ENCODE measurements at places on chromosomes 6 and 20.
A peak's percentile ranks its signal among the peaks of the same experiment; 100 is the strongest.

DNA sequence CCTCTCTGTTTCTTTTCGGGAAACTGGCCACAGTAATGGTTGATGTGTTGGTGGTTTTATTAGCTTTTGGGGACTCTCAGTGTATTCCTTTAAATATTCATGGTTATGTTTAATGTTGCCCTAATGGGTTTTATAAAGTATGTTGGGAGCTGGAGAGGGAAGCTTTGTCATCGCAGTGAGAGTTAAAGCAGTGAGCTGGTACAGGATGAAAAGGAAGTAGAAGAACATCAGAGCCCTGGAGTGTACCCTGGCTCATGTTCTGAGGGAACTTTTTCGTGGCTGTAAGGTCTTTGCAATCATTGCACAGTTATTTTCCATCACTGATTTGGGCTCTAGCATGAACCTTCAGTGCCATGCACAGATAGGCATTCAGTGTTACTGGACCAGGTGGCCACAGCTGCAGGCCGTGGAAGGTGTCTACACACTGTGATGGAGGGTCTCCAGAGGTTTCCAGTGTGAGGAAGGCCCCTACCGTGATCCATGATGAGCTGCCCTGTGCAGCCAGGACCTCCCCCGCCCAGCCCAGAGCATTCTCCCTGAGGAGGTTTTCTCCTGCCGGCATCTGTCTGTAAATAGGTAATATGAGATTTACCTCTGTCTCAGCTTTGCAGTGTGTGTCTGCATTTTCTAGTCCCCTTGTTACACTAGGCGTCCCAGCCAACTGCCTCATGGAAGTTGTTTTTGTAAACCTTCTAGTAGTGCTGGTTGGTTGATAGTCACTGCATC, 22.4 kb upstream of the TMEM217 start:
- no peak for DNase-seq

- DNase-seq, result no peak
These were observed 73.9 kb downstream of the PTPRK start for GRCh38 chr6:128446497-128446896.

DNA sequence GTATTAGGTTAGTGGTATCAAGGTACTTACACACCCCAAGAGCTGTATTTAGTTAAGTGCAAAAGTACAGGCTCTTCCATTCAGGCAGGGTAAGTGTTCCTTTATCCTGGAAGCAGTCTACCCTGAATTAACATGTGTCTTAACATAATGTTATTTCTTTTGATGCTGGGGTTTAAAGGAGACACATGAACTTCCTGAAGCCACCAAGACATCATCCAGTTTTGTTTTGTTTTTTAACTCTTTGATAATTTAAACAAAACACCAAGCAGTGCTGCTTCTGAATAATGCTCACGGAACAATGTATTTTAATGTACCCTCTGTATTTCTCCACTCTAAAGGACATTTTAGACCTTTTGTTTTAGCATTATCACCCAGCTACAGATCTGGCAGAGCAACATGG, 50.5 kb upstream of the PLCB4 start:
- DNase-seq, result no peak

DNA sequence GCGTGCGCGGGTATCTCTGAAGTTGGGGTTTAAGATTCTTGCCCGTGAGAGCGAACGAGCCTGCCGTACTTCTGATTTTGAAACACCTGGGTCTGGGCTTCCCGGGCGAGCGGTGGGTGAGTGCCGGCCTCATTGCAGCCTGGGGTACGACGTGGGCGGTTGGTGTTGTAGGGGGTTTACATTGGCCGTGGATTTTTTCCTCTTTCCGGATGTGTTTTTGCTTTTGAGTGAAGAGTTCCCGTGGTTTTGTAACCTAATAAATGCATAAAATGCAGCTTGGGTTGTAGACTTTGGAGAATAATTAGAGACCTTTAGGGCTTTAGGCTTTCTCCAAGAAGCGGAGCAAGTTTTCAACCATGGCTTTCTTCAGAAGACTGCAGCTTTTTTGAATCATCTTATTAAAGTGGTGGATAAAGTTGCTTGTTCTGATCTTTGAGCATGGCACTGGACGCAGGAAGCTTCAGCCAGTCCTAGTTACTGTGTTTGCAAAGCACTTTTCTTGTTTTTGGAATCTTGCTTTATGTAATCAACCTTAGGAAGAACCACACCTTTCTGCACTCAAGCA, 314 bp downstream of the FARS2 start:
- no peak for DNase-seq

DNA sequence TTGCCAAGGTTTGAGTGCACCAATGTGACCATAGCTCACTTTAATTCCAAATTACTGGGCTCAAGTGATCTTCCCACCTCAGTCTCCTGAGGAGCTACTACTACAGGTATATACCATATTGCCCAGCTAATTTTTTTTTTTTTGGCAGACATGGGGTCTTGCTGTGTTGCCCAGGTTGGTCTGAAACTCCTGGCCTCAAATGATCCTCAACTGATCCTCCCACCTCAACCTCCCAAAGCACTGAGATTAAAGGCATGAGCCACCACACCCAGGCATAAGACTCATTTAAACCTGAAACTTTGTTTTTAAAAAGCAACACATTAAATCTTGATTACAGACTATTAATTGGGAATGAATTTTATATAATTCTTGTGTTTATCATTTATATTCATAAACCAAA, 67.7 kb downstream of the ARHGAP18 start:
- DNase-seq, result no peak

- no peak for DNase-seq
These were observed 283.4 kb upstream of the RUNX2 start for GRCh38 chr6:45044510-45045252.

DNA sequence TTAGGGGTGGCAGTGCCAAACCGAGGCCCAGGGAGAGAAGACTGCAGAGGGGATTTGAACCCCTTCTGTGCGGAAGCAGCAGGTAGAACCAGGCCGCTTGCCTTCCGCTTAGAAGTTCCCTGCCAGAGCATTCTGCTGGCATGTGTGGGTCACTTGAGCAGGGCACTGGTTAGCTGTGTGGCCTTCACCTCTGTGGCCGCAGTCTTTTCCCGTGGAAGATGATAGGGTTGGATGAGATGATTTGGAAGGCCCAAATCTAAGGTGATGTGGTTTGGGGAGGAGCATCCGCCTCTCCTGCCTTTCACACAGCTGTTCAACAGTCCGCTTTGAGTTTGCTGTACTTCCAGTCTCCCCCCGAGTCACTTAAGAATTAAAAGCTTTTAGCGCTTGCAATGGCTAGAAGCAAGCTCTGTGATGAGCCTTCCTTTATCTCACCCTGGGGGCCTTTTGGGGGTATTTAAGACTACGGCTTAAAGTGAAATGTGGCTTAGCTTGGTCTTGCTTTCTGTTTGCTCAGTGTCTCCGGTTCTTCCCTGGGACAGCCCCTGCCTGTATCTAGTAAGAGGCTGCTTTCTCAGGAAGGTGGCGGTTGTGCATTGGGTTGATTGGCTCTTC, 743 bp downstream of the CMTR1 start:
- peak; percentile 72 for DNase-seq

GRCh38 chr6:8703059-8703458, 267.7 kb upstream of the SLC35B3 start:
- DNase-seq, result no peak

DNA sequence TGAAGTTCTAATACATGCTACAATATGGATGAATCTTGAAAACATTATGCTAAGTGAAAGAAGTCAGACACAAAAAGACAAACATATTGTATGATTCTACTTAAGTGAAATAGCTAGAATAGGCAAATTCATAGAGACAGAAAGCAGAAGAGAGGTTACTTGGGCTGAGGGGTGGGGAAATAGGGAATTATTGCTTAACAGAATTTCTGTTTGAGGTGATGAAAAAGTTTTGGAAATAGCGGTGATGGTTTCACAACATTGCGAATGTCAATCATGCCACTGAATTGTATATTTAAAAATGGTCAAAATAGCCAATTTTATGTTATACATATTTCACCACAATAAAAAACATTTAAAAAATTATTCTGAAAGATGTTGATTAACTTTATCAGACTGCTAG, 6.1 kb downstream of the SLC26A8 start:
- DNase-seq, result no peak

DNA sequence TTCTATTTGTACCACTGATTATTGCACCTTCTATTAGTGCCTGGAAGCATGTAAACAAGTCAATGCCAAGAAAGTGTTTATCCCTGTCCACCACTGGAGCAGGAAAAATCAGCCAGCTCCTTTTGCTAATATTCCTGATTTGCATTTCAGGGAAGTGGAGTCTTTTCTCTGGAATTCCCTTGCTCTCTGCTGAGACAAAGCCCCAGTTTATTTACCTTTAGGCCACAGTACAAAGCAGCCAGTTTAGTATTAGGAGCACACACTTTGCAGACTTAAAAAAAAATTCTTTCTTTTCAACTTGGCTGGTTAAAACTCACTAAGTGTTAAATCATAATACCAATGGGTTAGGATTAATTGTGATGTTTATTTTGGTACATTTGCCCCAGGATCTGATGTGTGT, 631.1 kb downstream of the PKHD1 start:
- DNase-seq, result no peak

DNA sequence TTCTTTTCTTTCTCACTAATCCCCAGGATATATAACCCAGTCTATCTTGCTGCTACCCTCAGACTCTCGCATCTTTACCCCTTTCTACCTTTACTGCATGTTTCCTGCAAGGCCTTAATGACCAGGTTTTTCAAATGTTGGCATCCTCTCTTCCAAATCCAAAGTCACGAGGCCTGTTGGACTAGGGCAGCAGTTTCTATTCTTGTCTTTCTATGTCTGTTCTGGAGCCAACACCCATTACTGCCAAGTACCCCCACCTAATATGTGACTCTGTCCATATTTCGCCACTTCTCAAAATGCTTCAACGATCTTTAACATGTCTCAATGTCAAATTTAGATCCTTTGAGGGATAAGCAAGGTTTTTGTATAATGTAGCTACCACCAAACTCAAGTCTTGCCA, 443.4 kb downstream of the BMP2 start:
- DNase-seq, result no peak

- DNase-seq, result no peak
These were observed 54.6 kb downstream of the LYRM4 start for GRCh38 chr6:5205877-5206850.

DNA sequence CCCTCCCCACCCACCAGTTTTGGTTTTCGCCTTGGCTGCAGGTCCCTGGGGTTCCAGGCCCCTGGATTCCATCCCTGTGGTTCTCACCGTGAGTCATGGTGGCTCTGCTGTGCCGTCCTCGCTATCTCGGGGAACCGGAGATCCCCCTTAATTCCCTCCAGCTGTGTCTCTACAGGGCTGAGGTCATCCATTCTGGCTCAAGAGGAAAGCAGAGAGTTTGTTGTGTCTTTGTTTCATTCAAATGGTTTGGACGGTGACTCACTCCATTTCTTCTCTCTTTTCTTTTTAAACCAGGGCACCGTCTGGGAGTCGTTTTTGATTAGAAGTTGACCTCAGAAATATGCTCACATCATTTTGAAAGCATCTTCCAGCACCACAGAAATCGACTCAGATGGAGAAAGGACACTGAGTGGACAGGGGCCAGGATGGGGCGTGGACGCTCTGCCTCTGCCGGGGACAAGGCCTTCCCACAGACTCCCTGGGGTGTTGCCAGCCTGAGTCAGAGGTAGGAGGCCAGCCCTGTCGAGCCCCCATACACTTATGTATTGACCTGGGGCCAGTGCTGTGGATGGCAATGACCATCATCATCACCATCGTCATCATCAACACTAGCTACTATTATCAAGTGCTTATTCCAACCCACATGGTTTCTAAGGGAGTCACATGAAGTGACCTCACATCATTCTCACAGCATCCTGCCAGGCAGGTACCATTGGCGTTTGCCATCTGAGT, 176.2 kb downstream of the NFATC2 start:
- no peak for DNase-seq

- no peak for DNase-seq
These were observed 45.4 kb upstream of the ID1 start for GRCh38 chr20:31559704-31560093.

- DNase-seq, result no peak
These were observed 77.2 kb upstream of the C20orf144 start for GRCh38 chr20:33584976-33585375.

DNA sequence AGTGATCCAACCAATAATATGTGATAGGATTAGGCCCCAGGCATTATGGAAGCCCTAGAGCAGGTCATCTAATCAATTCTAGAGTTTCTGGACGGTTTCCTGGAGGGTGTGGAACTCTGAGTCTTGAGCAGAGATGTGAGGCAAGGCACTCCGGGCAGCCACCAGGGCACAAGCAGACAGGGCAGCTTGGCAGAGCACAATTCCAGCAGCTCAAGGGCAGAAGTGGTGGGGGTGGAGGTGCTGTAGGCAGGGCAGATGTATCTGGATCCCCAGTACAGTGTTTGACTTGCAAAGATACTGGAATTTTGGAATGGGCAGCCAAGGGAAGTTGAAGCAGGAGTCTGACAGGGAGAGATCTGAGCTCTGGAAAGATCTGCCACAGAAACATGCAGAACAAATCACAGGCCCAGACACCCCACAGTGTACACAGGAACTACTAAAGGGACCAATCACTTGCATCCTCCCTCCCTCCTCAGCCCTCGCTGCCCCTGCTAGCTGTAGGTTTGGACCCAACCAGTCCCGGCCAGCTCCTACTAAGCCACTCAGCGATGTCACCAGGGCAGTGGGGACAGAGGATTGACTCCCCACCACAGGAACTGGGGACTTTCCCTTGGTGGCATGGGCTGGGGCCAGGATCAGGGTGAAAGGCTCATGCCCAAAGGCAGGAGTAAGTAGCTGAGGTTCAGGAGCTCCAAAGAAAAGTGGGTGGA, 47.0 kb downstream of the TFEB start:
- no peak for DNase-seq

GRCh38 chr20:37899105-37900045, 3.6 kb upstream of the VSTM2L start:
- no peak for DNase-seq

- DNase-seq, result peak; percentile 87
These were observed 1.4 kb downstream of the STAU1 start for GRCh38 chr20:49186535-49187329.

GRCh38 chr6:4666886-4667513, 109.2 kb upstream of the CDYL start:
- no peak for DNase-seq

DNA sequence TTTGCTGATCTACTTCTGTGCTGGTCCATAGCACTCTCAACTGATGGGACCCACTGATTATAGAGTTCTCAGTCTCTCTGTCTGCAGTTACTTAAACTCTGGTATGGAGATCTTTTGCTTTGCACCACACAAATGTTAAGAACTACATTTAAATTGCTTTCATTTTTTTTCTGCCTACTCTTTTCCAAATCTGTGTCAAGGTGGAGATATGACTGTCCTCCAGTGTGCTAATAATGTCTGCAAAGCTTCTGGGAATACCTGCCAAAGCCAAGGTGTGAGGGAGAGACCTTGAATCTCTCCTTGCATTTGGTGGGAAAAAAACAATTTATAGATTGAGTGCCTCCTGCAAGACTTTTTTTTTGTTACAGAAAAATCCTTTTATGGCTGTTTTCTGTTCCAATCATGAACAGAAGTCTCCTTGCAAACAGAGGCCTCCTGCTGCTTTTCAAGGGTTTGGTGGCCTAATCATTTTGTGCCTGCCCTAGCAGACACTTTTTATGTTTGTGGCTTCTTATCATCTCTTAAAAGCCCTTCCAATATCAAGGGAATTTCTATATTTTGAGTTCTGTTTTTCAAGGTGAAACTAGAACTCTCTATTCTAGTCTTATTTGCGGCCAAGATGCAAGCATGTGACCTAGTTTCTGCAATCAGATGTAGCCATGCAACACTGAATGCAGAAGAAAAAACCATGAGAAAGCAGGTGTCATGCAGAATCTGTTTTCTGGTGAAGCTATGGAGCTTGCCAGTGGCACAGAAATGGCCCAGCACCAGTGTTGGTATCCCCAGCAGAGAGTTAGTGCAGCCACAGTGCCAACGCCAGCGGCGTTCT, 23.2 kb upstream of the AKIRIN2 start:
- DNase-seq, result no peak

- no peak for DNase-seq
These were observed 83.9 kb upstream of the CEP85L start for GRCh38 chr6:118735320-118735719.
